Foreskin fibroblast (primary cell): ENCODE measurements at places on chromosomes 3 and 15.

- DNase-seq = no peak
These were observed at the start of gene TMEM89 for GRCh38 chr3:48621461-48621869. TSS of gene TMEM89 (minus strand) at chr3:48621769. CDS start at chr3:48621756, 13 bp downstream.

DNA sequence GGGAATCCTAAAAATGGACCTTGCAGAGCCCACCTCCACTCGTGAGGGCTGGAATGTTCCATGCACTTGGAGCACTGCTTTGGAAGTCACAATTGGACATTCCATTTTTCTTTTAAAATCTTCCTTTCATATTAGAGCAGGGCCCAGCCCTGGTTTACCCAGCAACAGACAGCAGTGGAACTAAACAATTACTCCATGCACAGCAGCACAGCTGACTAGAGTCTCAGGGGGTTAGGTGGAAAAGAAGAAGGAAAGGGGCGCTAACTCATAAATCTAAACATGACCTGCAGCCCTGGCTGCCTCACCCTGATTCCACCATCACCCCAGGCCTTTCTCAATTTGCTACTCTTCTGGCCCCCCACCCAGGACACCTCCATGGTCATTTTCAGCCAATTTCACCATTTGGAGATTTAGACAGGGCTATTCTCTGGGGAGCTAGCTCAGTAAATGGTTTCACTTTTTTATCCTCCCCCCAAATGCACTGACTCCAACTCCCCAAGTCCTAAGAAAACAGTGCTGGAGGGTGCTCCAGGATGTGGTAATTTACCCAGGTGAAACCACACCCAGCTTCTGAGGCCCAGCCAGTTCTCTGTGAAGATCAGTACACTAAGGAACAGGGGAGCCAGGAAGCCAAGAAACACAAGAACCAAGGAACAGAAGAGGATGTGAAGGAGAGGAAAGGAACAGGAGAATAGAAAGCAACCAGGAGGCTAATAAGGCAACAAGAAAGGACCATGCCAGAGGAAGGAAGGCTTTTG lies 1.6 kb upstream of the LRRC31 start:
- DNase-seq = no peak

DNA sequence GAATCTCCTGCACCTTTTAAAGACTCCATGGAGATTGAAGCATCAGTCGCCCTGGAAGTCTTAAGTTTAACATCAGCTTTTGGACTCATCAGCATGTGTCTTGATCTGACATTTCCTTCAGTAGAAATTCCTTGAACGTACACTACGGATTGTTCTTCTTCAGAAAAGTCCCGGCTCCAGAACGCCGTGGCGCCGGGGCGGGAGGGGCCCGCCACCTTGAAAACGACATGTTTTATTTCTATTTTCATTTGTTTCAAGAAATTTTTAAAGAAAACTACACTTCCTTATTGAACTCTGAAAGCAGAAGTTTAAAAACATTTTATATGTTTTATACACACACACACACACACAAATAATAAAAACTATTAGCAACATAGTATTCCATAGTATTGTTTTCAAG lies 32.6 kb upstream of the RAP2B start:
- no peak for DNase-seq

GRCh38 chr3:40456279-40456939 lies 730 bp upstream of the RPL14 start:
- DNase-seq = no peak

DNA sequence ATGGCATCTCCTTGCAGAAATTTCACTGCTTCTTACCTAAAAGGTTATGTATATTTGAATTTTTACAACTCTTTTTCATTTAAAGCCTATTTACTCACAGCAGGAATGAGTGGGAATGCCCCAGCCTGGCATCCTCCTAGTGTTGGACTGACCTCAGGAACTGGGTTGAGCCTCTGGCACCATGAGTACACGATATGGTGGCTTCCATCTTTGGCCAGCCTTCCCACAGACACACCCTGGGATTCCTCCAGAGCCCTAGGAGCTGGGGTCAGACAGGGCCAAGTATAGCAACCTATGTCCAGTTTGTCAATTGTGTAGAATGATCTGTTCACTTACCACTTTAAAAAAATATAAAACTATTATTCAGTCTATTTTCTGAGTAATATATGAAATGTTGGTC lies 57.2 kb upstream of the HEG1 start:
- no peak for DNase-seq

DNA sequence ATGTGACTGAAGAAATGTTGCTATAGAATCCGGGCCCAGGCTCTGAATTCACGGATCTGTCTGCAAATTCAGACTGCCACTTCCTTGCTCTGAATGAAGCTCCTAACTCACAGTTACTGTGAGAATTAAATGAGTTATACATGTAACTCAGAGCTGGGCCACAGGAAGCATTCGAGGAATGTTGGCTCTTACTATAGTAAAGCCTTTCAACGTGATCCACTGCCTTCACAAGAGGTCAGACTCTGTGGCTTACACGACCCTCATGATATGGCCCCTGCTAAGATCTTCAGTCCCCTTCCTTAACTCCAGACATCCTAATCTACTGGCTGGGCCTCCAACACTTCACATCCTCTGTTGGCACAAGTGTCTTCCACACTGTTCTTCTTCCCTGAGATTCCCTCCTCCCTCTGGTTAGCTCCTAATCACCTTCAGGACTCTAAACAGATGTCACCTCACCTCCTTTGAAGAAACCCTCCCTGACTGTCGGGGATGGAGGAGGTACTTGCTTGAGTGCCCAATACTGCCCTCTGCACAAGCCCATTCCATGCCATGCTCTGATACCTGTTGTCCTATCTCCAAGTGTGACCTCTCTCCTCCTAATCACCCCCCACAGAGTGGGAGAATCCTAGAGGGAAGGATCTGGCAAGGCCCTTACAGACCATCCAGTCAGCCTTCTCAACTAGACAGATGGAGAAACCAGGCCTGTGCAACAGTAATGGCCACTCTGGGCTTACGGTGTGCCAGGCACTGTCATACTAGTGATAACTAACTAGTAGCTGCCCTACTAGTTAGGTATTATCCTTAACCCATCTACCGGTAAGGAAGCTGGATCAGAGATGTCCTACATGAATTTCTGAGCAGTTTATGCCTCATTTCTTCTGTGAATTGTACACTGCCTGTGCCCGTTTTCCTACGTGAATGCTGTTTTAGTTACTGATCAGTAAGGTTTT lies 1.3 kb downstream of the ACTR8 start:
- DNase-seq = peak; percentile 22

DNA sequence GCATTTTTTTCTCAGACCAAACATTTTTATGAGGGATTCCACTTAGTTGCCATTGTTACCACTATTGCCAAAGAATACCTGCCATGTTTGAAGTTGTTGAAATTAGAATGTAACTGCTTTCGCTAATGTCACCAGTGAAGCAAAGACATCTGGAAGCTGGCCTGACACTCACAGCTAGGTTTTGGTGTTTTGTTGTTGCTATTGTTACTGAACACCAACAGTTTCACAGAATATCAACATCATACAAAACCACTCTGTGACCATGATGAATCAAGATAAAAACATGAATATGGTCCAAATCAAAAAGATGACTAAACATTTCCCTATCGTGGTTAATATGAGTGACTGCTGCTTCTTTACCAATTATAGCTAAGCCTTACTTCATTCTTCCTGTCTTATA lies 6.9 kb upstream of the CFAP20DC start:
- no peak for DNase-seq

DNA sequence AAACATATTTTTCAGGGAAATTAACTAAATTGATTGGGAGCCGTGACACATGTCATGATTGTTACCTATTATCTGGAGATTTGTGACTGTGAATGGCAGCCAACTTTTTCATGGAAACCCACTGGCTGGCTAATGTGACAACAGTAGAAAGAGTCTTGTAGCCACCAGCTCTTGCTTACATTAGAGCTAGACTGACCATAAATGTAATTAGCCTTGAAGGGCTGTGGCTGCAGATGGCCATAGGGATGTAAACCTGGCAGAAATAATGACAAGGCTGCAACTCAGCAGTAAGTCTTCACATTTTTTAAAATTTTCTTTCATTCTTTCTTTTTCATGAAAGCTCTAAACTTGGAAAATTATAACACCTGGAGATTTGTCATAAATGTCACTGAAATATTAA lies 168.2 kb upstream of the ROBO2 start:
- DNase-seq = no peak

DNA sequence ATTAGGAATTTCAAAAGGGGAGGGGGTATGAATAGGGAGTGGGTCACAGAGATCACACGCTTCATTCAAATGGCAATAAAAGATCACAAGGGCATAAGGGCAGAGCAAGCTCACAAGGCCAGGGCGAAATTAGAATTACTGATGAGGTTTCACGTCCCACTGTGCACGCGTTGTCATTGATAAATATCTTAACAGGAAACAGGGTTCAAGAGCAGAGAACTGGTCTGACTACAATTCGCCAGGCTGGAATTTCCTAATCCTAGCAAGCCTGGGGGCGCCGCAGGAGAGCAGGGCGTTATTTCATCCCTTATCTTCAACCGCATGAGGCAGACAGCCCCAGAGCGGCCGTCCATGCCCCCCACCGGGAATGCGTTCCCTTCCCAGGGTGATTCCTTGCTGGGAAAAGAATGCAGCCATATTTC lies 18.1 kb upstream of the SMCO1 start:
- no peak for DNase-seq
